Adrenal gland (tissue), 19 donors: ENCODE measurements at places on chromosomes 4 and X. TPM values are rescaled to one million over a fixed set of nuclear protein-coding genes. Genes with fewer than 3 reads are reported as not detected.

GPR50 gene
- not detected for total RNA-seq

PDHA2 gene
- total RNA-seq: not detected

OPHN1 gene
- 9.1 TPM for total RNA-seq

MAGEA8 gene
- total RNA-seq: not detected

DNA sequence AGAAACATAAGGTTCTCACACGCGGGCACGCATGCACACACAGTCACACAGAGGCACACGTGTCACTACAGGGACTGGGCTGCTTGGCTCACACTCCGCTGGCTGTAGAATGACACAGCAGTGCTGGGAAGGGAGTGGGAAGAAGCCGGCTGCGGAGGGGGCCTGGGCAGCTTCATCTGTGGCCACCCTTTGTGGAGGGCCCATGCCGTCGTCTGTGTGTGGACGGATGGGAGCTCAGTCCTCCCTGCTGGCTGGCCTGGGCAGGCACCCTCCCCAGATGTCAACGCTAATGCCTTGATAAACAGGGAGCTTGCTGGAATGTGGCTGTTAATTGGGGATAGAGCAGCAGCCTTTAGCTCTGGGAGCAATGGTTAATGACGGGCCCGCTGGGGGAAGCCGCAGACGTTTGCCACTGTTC, 621.1 kb downstream of the BCOR start:
- DNase-seq: no peak
- H3K4me1 ChIP-seq: no peaks in the 10 kb centered on the region
- H3K27me3 ChIP-seq: peaks cover 13% of the 10 kb centered on the region
- H3K4me3 ChIP-seq: no peak overlapping the region
- H3K36me3 ChIP-seq: no peaks in the 10 kb centered on the region

- H3K27ac ChIP-seq: no peak overlapping the region
- H3K4me3 ChIP-seq: no peak overlapping the region
- no peak for DNase-seq
Observed at GRCh38 chrX:25226151-25226550, 210.4 kb upstream of the ARX start.

- H3K27ac ChIP-seq: no peak overlapping the region
- DNase-seq: no peak
- H3K4me3 ChIP-seq: no peak overlapping the region
- H3K36me3 ChIP-seq: no peaks in the 10 kb centered on the region
- peaks cover 20% of the 10 kb centered on the region for H3K27me3 ChIP-seq
Observed at GRCh38 chrX:37652589-37653231, 32.9 kb upstream of the XK start.

GRCh38 chr4:106384878-106385277, 16.3 kb upstream of the GIMD1 start:
- H3K36me3 ChIP-seq: no peaks in the 10 kb centered on the region
- H3K27ac ChIP-seq: no peak overlapping the region
- H3K4me1 ChIP-seq: no peaks in the 10 kb centered on the region
- no peak overlapping the region for H3K4me3 ChIP-seq

DNA sequence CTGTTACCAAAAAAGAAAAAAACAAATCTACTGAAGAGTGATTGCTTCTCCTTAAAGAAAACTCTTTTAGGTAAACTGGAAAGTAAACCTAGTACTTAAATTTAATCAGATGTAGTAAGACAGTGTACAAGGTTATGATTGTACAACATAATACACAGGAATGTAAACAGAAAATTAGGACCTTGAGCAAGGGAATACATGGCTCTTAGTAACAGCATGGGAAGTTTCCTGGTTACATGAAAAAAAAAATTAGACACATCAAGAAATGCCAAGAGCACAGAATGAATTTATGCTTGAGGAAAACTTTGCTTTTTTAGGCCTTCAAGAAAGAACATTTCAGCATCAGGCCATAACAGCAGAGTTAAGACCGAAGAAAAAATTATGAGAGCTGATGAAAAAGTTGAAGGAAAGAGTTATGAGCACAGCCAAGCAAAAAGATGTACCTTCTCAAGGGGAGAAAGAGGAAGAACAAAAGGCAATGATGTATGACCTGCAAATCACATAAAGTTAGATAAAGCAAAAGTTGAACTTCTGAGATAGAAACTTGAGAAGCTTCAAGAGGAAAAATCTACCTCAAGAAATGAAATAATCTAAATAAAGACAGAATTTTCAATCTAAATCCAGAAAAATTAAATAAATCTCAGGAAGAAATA, 311.6 kb downstream of the GALNTL6 start:
- DNase-seq: no peak
- H3K4me1 ChIP-seq: no peaks in the 10 kb centered on the region
- no peaks in the 10 kb centered on the region for H3K36me3 ChIP-seq
- H3K4me3 ChIP-seq: no peak overlapping the region
- H3K27ac ChIP-seq: no peak overlapping the region

DNA sequence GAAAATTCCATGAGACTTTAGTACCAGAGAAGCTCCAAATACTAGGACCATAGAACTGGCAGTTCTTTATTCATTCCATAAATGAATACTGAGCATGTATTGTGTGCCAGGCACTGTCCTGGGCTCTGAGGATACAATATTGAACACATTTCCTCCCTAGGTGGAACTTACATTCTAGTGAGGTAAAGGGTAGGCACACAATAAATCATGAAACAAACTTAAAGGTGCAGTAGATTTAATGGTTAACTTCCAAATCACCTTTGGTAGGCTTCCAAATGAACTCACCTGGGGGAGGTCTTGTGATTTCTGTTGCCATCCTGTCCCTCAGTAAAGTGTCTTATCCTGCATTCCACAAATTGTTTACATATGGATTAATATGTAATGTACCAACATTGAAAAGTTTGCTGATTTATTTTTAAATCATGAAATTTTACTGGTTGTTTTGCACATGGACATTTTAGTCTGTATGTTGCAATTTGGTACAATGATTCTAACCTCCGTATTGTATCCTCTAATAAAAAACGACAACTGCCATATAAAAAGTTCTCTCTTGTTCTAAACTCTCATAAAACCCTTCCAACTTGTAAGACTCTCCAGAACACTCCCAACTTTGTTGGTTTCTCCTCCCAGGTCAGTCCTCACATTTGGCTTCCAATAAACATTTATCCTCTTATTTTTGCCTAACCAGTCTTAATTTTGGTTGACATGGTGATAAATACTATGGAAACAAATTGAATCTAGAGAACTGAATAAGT, 4.5 kb upstream of the MAGEA11 start:
- no peak overlapping the region for H3K4me3 ChIP-seq
- H3K27ac ChIP-seq: no peak overlapping the region
